Left renal pelvis (tissue), 4 donors: ENCODE measurements at places on chromosomes 4 and X. TPM values are rescaled to one million over a fixed set of nuclear protein-coding genes. Genes with fewer than 3 reads are reported as not detected.

- no peak for DNase-seq
Observed at GRCh38 chrX:115372152-115372551, 82.6 kb downstream of the LUZP4 start.

DNA sequence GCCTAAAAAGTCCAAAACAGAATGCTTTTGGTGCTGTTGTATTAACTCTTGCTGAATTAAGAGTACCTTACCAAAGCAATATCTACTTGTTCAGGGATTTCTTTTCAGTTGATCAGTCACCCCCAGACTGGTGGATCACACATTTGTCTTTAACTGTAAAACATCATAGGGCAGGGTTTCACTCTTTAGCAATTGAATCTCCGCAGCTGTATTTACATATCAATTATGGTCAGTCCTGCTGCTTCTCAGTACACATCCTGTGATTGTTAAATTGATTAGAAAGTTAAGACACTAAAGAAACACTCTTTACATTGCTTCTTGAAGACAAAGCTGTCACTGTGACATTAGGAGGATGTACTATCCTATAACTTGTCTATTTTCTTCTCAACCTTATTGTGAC is 277.1 kb upstream of the ADGRL3 start:
- DNase-seq, result no peak

DNA sequence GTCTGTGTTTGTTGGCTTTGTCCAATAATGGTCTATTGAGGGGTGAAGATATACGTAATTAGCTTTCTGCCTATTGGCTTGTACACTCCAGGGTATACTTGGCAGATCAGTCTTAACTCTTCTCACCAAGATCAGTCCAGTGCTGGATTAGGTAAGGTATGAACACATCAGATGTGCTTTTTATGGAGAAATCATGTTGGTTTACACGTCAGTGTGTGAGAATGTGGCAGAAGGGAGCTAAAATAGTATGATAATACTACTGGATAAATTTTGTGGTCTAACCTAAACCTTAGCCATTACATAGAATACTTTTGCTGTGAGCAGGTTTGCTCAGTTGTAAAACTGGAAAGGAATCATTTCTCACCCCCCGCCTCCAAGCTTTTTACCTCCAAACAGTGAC is 4.2 kb downstream of the PDHA1 start:
- no peak for DNase-seq

DNA sequence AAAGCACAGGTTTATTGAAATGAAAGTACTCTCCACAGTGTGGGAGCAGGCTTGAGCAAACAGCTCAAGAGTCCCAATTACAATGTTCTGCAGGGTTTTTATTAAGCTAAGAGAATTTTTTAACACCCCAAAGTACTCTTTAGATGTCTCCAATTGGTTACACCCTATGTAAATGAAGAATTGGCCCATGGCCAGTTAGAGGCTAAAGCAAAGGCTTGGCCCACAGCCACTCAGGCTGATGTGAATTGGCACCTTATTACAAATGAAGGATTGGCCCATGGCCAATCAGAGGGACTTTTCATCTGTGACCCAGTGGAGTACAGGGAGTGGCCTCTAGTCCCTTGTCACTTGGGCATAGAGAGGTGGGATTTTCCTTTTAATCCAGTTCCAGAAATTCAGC is 30.1 kb upstream of the IQCM start:
- DNase-seq, result no peak

AMBN gene
- polyA plus RNA-seq, result 1.5 TPM
